ENCODE measurements at places on chromosomes 2 and 18.
A peak's percentile ranks its signal among the peaks of the same experiment; 100 is the strongest.

GRCh38 chr2:234158812-234159211, 108.3 kb downstream of the SPP2 start:
- peak; percentile 60 for DNase-seq

- DNase-seq = no peak
Observed at GRCh38 chr18:79525556-79526467, 130.1 kb downstream of the NFATC1 start.

DNA sequence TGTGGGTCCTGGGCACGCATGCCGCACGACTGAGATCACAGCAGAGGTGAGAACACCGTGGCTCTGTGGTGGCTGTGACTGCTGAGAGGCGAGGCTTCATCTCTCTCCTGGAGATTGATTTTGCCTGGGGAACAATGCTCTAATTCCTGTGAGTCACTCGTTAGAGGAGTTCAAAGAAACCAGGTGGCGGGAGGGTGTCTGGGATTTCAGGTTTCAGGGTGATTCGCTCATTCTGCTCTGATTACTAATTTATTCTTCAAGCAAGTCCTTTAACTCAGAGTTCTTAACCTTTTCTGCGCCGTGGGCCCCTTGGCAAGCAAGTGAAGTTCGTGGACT, 56.3 kb downstream of the GLI2 start:
- no peak for DNase-seq

GRCh38 chr2:69692424-69692823, 48.9 kb upstream of the AAK1 start:
- DNase-seq = no peak

DNA sequence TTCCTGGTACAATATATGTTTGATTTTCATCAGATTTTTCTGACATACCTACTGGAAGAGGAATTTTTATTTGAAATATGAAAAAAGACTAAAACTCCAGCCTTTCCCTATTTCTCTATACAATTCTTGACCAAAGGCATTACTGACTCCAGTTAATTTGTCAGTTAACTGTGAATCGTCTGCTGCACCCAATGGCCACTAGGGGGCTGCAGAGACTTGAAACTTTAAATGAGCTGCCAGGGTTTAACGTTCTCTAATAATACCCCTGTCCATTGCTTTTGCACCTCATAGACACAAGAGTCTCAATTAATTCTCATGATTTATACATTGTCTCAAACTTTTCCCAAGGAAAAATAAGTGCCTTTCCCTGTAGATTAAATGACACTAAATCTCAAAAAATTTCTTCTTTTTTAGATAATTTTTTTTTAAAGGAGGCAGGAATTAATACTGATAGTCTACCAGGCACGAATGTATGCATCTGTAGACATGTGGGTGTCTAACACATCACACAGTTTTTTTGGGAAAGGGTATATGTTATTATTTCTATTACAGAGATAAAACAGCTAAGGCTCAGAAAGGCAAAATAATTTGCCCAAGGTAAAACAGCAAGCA, 1.8 kb upstream of the ALK start:
- peak; percentile 42 for DNase-seq

DNA sequence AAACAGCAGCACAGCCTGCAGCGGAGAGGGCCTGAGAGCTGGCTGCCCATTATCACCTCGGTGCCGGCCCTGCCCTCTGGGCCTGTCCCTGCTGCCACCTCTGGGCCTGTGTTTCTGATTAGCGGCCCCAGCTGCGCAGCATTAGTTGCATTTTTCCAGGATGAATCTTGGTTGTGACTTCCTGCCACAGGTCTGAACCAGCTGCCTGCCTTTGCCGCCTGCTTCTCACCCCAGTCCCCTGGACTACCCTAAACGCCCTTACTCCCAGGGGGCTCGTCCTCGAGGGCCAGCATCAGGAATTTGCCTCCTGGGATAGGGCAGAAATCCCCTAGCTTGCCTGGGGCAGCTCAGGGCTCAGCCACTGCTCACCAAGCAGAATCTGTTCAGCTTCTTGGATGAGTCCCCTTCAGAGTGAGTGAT, 342.8 kb downstream of the DYSF start:
- no peak for DNase-seq

DNA sequence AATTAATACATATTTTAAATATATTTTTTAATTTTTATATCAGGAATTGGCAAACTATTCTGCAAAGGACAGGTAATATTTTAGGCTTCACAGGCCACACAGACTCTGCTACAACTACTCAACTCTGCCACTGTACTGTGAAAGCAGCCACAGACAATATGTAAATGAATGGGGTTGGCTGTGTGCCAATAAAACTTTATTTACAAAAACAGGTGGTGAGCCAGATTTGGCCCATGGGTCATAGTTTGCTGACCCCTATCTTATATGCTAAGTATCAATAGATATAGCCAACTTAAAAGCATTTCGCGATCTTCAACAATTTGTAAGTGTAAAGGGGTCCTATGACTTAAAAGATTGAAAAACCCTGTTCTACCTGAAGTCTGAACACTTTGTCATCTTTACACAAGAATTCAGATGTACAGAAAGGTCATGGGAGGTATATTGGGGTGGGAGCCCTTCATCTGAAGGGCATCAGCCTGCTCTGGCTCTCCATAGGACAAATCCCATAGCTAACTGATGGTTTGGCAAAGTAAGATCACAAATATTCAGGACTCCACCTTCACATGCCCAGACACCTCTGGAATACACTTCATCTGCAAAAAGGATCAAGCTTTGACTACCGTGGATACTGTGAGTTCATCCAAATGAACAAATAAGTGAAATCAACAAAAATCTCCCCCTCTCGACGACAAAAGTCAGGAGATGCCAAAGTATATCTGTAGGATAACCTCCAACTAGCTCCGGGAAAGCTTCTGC, 65.9 kb downstream of the C1D start:
- DNase-seq = no peak

DNA sequence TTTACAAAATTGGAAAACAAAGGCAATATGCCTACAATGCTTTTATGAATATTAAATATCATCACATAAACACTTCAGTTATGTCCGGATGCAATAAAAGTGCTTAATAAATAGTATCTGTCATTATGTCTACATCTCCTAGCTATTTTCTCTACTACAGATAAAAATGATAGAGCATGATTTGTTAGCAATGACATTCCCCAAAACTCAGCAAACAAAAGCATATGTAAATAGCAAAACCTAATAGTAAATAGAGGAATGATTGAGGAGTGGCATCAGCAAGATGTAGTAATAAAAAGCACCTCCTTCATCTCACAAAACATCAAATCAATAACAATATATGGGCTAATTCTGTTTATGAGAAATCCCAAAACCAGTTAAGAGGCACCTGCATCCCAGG, 46.5 kb upstream of the COL5A2 start:
- no peak for DNase-seq

DNA sequence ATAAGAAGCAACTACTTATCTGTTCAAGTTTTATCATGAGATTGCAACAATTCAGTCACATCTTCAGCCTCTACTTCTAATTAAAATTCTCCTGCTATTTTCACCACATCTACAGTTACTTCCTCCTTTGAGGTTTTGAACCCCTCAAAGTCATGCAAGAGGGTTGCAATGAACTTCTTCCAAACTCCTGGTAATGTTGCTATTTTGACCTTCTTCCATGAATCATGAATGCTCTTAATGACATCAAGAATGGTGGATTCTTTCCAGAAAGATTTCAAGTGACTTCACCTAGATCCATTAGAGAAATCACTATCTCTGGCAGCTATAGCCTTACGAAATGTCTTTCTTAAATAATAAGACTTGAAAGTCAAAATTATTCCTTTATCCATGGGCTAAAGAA, 1052.8 kb upstream of the NRXN1 start:
- DNase-seq = no peak

DNA sequence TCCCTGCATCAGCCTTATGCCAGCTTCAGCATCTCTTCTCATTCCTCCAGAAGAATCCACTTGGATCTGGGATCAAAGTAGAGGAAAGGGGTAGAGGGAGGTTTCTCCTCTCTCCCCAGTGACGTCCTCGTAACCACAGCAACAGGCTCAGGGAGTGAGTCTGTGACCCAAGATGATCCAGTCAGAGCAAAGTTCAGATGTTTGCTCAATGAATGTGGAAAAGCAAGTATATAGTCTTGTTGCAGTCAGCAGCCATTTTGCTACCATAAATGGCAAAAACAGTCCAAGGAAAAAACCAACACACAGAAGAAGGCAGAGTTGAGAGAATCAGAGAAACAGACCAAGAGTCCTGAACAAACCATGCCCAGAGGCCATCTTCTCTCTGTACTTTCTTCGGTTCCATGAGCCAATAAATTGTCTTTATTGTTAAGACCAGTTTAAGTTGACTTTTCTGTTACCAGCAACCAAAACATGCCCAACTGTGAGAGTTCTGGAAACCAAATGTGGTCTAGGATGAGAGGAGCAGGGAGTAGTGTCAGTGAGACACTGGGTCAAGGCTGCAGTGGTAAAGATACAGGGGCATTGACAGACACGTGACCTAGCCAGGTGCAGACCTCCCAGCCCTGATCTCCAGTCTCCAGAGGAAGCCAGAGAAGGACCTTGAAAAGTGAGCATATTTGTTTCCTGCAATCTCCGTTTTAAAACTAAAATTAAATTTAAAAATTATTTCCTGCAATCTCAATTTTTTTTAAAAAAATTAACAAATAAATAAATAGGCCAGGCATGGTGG, 3.2 kb upstream of the CXCR1 start:
- peak; percentile 27 for DNase-seq

- no peak for DNase-seq
Observed at GRCh38 chr2:144495227-144496091, 24.5 kb downstream of the ZEB2 start.

DNA sequence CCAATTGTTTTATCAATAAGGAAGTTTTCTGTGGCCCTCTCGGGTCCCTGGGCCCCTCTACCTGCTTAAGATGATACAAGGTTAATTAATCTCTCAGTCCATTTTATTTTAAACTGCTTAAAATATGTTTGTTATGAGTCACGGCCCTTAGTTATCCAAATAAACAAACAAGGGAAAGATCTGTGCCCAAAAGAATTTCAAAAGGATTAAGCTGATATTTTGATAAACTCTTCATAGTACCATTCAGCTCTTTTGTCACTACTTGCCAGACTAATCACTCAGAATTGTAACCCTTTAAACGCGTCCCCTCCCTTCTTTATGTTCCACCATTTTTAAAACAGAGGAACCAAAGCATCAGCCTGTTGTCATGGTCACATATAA, 144.7 kb upstream of the STK17B start:
- DNase-seq = no peak

- DNase-seq = no peak
Observed at GRCh38 chr2:236338495-236339184, 74.4 kb upstream of the ASB18 start.

GRCh38 chr2:128446874-128447537, 128.3 kb upstream of the HS6ST1 start:
- DNase-seq = no peak

DNA sequence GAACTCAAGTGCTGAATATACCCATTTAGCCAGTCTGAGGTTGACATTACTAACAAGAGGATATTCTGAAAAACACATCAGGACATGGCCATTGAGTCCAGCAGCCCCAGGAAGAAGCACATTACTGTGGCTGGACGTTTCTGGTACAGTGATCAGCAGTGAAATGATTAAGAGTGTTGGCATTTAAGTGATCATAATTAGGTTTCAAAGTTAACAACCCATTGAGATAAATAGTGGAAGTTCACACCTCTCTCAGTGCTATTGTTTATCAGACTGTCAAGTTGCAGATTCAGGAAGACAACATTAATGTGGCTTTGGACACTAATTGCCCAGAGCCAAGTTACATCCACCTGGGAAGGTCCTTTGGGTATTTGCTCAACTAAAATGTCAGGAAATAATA, 139.5 kb upstream of the GAREM1 start:
- no peak for DNase-seq

GRCh38 chr18:26655525-26656430, 107.4 kb upstream of the KCTD1 start:
- peak; percentile 26 for DNase-seq

GRCh38 chr2:67290451-67291290, 106.5 kb upstream of the ETAA1 start:
- DNase-seq = no peak

DNA sequence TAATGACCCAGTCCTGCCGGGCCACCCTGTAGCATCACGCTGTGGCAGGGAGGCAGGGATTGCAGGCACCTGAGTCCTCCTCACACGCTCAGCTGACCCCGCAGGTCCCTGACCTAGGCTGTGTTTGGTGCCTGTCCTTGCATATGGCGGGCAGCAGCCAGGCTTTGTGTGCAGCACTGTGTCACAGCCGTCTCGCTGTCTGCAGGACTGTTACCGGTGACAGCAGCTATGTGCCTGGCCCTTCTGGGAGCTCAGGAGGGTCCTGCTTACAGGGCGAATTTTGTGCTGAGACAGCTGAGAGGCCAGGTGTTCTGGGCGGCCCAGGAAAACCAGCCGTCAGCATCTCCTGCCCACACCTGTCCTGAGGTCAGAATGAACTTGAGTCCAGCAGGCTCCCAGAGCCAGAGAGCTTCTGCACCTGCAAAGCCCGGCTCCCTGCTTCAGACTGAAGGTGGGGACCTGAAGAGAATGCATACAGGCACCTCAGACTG, 10.4 kb upstream of the ARID5A start:
- no peak for DNase-seq

DNA sequence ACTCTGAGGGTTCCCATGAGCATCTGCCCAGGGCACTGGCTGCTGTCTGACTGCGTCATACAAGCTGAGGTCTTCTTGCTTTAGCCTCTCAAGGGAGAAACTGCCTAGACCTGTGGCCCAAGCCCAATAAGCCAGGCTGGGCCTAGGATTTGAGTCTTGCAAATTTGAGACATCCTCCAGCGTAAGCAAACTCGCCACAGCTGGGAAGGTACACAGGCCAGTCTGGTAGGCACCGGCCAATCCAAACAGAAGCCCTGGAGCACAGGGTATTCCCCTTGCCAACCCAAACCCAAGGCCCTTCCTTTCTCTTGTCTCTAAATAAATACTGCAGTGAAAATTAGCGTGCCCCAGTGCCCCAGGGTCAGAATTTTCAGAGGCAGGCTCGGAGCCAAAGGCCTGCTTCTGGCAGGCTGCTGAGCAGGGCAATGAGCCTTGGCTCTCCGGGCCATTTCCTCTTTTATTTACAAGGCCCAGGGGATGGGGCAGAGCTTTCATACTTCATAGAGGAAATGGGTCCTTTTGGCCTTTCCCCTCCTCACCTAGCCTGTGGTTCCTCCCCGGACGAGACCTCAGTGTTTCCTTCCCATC, 33.3 kb downstream of the POLR1A start:
- DNase-seq = peak; percentile 82

GRCh38 chr18:45974088-45974536, 7.0 kb upstream of the EPG5 start:
- DNase-seq = peak; percentile 56

All from foreskin melanocyte (primary cell).